ENCODE measurements at places on chromosomes 4 and X.

DNA sequence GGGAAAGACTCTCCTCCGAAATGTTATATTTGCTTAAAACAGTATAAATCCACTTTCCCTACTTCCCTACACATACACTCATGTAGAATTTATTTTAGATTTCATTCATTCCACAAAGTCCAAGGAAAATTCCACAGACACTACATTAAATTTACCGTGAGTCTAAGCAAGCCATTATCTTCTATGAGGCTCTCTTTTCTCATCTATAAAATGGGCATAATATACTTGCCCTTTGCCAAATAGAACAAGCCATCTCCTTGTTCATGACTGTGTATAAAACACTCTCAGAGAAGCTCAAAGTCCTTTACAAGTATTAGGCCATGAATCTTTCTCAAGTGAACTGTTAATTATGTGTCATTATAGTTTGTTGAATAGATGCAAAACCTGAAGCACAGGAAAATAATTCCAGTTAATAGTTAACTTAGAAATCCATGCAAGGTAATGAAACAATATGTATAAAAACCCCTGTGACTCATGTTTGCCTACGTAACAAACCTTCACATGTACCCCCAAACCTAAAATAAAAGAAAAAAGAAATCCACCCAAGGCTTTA lies 10.7 kb downstream of the TEC start:
- no peak for DNase-seq

DNA sequence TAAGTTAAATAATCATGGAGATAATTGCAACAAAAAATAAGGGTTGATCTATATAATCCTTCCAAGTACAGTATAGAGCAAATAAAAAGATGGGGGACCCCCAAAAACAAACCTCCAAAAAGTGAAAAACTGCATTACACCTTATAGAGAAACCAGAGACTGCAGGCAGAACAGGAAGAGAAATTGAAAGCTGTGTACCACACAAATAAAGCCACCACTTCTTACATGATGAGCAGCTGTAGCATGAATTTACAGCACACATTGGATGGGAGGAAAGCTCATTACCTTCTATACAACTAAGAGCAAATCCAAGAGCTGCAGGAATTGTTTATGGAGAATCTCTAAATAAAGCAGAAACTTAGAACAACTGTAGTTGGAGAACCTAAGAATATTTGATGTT lies 152.4 kb upstream of the PDE5A start:
- no peak for DNase-seq

- no peak for DNase-seq
Observed at GRCh38 chrX:112751076-112751475, 71.3 kb upstream of the LHFPL1 start.

DNA sequence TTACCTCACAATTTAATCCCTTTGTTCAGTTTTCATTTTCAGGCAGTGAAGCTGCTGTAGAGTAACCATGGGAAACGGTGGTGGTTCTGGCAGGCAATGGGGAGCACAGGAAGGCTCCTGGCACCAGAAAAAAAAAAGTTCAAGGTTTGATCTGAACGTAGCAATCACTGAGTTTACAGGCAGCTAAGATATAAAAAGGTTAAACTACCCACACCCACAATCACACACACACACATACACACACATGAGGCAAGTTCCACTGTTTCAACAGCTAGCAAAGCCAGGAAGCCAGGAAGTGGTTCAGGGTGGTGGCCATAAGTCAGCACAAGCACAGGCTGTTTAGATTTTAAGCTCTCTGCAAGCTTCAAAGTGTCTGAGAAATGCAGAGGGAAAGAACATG lies at the start of gene SULT1B1:
Gene SULT1B1 (minus strand): TSS at position 166 of the 400 bp plus-strand sequence. CDS start 5,403 bp downstream, outside the sequence.
- no peak for DNase-seq

DNA sequence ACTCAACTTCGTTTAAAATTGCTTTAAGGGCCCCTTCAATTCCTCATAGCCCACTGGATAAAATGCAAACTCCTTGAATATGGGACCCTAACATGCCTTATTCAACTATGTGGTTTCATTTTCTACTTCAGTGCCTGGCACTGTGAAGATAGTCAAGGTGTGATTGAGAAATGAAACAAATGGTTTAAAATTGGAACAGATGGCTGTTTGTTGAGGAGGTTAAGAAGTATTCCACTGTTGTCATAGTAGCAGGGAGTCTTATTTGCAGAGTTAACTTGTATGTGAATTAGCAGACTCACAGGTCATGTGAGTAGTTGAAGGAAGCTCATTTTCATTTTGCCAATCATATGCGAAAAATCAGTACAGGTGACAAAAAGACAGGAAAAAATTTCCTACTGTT lies 593.3 kb downstream of the KCTD8 start:
- no peak for DNase-seq

DNA sequence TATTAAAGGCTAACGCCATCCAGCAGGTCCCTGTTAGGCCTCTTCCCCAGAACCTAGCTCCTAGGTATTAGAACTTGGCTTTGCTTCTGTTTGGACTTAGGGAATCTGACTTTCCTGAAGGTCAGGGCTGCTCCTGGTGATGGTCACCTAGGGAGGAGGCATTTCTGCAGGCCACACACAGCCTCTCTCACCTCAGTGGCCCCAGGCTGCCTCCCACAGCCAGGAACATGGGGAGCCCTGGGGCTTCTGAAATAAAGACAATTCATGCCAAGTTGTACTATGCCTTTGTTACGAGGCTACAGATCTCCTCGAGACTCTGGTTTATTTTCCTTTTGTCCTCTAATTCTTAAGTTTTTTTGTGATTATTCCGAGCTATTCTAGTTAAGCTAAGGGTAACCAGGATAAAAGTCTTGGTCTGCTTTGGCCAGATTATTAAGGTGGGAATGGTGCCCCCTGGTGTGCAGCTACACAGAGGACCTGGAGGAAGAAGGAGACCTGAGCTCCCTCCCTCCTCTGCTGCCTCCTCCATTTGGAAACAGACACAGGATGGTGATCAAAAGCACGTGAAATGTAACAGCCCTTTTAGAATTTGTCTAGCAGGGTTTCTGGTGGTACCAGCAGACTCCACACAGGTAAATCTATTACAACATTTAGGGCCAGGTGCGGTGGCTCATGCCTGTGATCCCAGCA lies 131.0 kb downstream of the DCLK2 start:
- peak; percentile 4 for DNase-seq

GRCh38 chr4:3407171-3407771 lies 34.5 kb upstream of the HGFAC start:
- no peak for DNase-seq

DNA sequence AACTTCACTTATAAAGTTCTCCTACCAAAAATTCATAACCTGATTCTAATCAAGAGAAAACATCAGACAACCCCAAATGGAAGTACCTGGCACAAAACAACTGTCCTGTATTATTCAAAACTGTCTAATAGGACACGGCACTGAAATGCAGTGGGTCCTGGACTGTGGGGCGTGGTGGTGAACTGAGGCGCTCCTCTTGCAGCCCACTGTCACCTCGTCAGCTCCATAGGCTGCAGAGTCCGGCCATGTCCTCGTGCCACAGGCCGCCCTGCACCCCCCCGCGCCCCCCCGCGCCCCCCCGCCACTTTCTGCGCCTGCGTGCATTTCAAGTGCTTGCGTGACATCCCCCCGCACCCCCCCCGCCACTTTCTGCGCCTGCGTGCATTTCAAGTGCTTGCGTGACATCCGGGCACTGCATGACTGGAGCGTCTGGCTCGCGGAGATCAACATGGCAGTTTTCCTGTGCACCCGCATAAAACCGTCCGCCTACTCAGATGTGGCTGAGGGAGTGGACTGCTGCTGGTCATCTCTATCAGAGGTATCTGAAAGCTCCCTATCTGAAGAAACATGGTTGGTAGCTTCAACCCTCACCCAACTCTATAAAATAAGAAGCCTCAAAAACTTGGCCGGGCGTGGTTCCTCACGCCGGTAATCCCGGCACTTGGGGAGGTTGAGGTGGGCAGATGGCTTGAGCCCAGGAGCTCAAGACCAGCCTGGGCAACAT lies 28.8 kb downstream of the ATXN3L start:
- DNase-seq, result no peak

GRCh38 chr4:82524570-82525152 lies 37.1 kb downstream of the TMEM150C start:
- no peak for DNase-seq

- DNase-seq, result no peak
Observed at GRCh38 chrX:63350465-63350877, 661 bp downstream of the SPIN4 start.

- DNase-seq, result no peak
Observed at GRCh38 chrX:20128670-20129069, 12.0 kb upstream of the MAP7D2 start.

GRCh38 chr4:147311956-147312355 lies 168.9 kb upstream of the EDNRA start:
- no peak for DNase-seq

DNA sequence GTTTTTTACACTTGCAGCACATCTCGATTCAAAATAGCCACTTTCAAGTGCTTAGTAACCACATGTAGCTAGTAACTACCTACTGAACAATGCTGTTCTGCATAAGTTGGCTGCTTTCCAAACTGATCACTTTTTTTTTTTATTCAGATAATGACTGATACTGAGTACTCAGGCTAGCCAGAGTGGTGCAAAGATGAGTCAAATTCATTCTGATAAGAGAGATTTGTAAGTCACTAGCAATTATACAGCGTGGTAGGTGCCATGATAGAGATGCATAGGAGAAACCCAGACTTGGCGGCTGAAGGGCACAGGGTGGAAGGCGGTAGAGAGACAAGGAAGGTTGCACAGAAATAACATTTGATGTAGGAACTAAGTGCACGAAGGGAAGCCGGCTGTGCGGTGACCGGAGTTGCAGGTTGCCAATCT lies 357 bp upstream of the IGBP1 start:
- no peak for DNase-seq

GRCh38 chr4:8395504-8396296 lies 44.8 kb downstream of the ACOX3 start:
- DNase-seq, result no peak

- DNase-seq, result no peak
Observed at GRCh38 chr4:124535003-124535402, 177.5 kb downstream of the ANKRD50 start.

GRCh38 chr4:148061141-148061481 lies 329.2 kb downstream of the ARHGAP10 start:
- DNase-seq, result no peak

GRCh38 chr4:19309378-19309777 lies 942.3 kb upstream of the SLIT2 start:
- no peak for DNase-seq

GRCh38 chr4:59759082-59759825 lies 1440.9 kb upstream of the ADGRL3 start:
- DNase-seq, result no peak

DNA sequence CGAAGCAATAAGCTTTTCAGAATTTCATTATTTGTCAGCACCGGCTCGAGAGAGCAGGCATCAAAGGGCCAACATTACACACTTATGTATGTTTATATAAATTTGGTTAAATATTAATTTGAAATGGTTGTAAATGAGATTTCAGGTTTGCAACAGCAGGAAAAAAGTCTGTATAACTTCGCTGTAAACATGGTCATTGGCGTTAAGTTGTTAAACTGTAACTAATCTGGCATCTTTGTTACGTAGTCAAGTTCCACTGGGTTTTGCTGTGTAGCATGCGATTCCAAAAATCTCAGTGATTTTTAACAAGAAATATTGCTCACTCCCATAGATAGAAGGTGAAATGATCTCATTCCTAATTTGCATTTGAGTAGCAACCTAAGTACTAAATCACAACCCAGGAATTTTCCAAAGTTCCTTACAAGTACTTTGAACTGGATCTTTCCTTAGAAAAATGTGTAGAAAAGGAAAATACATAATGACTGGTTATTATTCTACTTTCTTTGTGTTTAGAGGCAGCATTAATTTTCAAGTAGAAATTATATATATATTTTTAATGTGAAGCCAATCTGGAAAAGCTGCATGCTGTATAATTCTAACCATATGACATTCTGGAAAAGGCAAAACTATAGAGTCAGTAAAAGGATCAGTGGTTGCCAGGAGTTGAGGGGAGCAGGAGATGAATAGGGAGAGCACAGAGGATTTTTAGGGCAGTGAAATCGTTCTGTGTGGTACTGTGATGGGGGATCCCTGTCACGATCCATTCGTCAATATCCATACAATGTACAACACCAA lies 222.1 kb downstream of the CBR4 start:
- no peak for DNase-seq

- no peak for DNase-seq
Observed at GRCh38 chrX:10598540-10598939, 21.8 kb downstream of the MID1 start.

GRCh38 chrX:133538148-133538547 lies 122.9 kb upstream of the GPC4 start:
- no peak for DNase-seq

DNA sequence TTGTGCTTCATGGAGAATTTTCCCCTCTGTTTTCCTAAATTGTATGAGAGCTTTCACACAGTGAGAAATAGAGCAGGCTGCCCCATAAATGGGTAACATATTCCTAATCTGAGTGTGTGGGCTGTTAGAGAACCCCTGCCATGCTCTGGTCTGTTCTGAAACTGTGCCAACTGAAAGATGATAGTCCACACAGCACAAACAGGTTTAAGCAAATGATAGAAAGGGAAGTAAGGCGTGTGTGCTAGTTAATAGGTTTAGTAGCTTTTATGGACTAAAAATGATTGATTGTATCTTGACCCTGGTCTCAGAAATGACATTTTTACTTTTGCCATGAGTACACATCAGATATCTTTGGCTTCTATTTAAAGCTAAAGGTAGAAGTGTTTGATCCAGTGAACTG lies 106.2 kb downstream of the PRRG1 start:
- no peak for DNase-seq

DNA sequence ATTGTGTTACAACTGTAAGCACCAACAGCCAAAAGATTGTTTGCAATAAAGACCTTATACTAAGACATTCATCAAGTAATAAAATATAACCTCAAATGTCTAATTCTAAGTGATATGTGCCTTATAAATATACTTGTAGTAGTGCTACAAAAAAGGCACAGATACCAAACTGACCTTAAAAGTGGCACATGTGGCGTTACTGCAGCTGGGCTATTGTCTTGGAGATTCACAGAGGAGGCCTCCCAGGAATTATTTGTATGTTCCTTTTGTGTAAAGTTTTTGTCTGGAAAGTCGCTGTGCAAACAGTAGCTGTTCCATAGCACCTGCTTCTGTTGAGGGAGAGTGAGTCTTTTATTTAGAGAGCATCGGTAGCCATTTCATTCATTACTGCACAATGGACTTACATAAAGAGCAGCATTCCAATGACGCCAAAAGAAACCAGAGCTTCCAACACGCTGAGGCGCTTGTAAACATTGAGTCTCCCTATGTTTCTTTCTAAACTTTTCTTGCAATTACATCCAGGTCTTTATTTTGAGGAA lies 143.7 kb downstream of the RPA4 start:
- no peak for DNase-seq

All from GM18507 (cell line).